ENCODE measurements at places on chromosomes 5 and 9. TPM values are rescaled to one million over a fixed set of nuclear protein-coding genes. Genes with fewer than 3 reads are reported as not detected.

The TAF11L10 gene
- total RNA-seq, result not detected

The PCDHGA11 gene
- total RNA-seq, result 8.5 TPM

The DND1 gene
- total RNA-seq, result 0.67 TPM

GRCh38 chr5:163915481-163915961 is 410.1 kb downstream of the MAT2B start:
- DNase-seq, result no peak

GRCh38 chr5:124185716-124186115 is 560.7 kb downstream of the ZNF608 start:
- DNase-seq, result no peak

- peak; percentile 99 for DNase-seq
Observed at GRCh38 chr5:55868846-55869245, 17.7 kb downstream of the IL31RA start.
